ENCODE measurements at places on chromosomes 7 and 10. TPM values are rescaled to one million over a fixed set of nuclear protein-coding genes. Genes with fewer than 3 reads are reported as not detected.

Gene OR2A5
- total RNA-seq, result not detected

Gene RINT1
- total RNA-seq, result 11.8 TPM

Gene ZNF467
- total RNA-seq, result 7.9 TPM

Gene LEP
- total RNA-seq, result 25.6 TPM

Gene AFAP1L2
- 5.5 TPM for total RNA-seq

Gene PON1
- total RNA-seq, result not detected

Gene PAPOLB
- 0.06 TPM for total RNA-seq

Gene COMMD3
- total RNA-seq, result 74.8 TPM

Gene MTURN
- 27.3 TPM for total RNA-seq

DNA sequence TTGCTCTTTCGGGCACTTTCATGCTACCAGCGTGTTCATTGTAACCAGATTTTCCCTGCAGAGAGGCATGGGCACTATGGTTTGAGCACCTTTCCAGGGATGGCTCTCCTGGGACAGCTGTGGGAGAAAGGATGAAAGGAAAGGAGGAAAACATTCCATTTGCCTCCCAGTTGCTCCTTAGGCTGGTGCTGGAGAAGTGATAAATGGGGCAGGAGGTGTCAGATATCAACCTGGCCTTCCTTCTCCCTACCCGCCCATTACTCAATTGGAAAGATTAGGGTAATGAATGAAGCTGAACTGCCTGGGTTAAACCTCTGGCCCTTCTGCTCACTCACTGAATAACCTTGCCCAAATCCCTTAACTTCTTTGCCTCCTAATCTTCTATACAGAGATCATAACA is 228.4 kb downstream of the PLXNA4 start:
- DNase-seq, result no peak

DNA sequence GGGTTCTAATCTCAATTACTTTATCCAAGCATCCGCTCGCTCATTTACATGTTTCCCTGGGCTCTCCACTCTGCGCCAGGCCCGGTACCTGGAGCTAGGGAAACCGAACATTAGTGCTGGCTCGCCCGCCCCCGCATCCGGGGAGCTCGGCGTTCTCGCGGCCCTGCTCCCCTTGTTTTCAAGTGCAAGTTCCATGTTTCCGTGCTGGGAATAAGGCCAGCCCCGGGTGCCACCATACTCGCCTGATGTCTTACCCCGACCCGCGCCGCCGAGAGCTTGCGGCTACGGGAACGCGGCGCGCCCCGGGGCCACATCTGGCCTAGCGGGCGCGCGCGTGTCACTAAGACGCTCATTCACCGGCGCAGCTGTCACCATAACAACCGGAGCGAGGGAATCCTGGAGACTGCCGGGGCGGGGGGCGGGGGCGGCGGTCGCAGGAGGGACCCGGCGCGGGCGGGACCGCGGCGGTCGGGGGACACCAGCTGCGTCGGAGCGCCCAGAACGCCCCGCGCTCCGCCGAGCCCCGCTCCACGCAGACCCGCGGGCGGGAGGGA is at the start of gene NEURL1:
NEURL1 (plus strand) TSS at position 344 of the 554 bp plus-strand sequence. CDS start 683 bp downstream, outside the sequence.
- DNase-seq, result no peak

- DNase-seq, result peak; percentile 30
Measured at GRCh38 chr10:90179696-90180407, 478.5 kb downstream of the KIF20B start.

- no peak for DNase-seq
Measured at GRCh38 chr10:128054163-128054970, 71.9 kb downstream of the MKI67 start.

GRCh38 chr7:50641442-50642405 is 76.5 kb upstream of the DDC start:
- DNase-seq, result no peak

- no peak for DNase-seq
Measured at GRCh38 chr10:83262434-83262833, 876.9 kb upstream of the GHITM start.

DNA sequence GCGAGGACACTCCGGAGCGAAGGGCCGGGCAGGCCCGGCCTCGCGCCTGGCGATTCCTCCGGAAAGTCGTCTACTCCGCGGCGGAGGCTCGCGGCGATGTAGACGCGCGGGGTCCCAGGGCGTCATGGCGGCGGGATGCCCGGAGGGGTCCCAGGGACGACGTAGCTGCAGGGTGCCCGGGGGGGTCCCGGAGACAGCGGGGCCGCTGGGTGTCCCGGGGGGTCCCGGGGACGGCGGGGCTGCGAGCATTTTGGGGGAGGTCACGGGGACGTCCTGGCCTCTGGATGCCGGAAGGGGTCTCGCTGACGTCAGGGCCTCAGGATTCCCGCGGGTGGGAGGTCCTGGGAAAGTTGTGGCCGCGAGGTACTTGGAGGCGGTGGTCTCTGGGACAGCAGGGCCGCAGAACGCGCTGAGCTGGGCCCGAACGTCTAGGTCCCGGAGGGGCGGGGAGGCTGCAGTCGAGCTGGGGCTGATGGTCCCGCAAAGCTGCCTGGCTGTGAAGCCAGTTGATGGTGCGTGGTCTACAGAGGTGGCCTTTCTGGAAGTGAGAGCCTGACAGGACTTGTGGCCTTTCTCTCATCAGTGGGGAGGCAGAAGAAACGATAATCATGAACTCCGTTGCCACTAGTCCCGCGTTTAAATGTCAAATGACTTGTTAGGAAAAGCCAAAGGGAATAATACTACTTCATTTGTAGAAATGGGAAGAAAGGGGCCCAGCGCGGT is 637 bp downstream of the HSPA14 start:
- peak; percentile 41 for DNase-seq

DNA sequence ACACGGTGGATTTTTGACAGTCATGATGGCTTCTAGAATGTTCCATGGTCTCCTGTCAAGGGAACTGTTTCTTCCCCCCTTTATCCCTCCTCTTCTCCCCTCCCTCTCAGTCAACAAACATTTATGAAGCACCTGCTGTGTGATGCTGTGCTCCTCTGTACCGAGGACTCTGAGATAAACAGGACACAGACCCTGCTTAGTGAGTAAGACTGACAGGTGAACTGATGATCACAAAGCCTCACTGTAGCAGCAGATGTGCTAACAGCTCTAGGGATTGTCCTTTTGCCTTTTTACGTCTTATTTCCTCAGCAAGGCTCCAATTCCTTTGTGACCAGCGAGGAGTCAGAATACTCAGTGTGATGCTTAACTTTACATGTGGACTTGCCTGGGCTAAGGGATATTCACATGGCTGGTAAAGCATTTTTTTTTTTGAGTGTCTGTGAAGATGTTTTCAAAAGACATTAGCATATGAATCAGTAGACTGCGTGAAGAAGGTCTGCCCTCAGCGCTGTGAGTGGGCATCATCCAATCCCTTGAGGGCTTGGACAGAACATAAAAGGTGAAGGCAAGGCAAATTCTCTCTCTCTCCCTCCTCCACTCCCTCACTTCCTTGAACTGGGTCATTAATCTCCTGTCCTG is 170.1 kb downstream of the ADRA2A start:
- DNase-seq, result no peak

GRCh38 chr7:37287131-37287855 is 161.4 kb downstream of the ELMO1 start:
- no peak for DNase-seq

- no peak for DNase-seq
Measured at GRCh38 chr7:140209866-140210609, 33.3 kb upstream of the KDM7A start.

DNA sequence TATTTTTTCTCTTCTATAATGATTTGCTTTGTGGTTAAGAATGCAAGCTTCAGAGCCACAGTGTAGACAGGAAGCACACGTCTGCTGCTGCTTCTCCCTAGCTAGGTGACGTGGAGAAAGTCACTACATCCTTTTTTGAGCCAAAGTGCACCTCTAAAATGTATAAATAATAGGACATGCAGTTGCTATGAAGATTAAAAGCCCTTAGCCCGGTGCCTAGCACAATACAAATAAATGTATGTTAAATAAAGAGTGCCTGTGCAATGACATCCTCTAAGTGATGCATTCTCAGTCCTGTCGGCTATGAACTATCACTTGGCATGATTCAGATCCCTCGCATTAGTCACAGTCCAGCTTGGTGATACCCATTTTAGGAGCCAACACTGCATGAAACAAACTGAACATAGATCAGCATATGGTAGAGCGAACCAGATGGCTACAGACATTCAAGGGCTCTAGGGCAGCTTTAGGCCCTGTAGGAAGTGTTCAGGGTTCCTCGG is 4.8 kb upstream of the TRDMT1 start:
- DNase-seq, result no peak

DNA sequence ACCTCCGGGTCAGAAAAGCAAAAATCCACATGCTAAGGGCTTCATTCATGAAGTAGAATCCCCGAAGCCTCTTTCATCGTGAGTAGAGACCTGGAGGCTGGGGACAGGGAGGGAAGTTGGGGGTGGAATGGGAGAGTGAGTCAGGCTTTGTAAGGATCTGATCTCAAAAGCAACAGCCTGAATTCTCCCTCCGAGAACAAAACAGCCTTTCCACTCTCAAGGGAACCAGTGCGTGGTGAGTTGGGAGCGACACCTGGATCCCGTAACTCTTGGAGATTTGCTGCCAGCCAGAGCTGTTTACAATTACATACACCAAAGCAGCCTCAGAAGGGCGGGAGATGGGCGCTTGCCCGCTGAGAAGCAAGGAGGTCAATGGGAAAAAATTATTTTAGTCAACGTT is 10.8 kb downstream of the AFAP1L2 start:
- DNase-seq, result no peak

DNA sequence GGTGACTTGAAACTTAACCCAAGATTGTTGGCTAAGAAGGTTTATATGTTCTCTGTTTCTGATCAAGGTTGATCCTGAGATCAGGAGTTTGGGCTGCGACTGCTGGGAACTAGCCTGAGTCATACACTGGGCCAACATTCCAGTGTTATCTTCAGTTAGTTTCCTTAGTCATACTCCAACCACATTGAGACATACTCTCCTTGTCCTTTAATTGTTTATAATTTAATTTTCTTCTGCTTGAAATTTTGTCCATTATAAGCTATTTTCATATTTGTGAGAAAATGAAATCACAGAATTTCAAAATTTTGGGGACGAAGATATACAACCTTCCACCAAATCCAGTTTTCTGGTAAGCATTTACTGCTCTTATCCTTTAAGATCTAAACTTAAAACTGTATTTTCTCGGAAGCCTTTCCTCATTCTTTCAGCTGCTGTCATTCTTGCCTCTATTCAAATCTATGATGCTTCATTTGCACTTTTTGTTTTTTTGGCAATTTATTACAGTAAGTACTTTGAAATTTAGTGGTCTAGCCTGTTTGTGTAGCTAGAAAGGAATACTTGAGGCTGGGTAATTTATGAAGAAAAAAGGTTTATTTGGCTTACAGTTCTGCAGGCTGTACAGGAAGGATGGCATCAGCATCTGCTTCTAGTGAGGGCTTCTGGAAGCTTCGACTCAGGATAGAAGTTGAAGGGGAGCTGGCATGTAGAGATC is 63.4 kb upstream of the POT1 start:
- DNase-seq, result no peak

GRCh38 chr7:155285833-155286232 is 11.8 kb upstream of the INSIG1 start:
- DNase-seq, result no peak

DNA sequence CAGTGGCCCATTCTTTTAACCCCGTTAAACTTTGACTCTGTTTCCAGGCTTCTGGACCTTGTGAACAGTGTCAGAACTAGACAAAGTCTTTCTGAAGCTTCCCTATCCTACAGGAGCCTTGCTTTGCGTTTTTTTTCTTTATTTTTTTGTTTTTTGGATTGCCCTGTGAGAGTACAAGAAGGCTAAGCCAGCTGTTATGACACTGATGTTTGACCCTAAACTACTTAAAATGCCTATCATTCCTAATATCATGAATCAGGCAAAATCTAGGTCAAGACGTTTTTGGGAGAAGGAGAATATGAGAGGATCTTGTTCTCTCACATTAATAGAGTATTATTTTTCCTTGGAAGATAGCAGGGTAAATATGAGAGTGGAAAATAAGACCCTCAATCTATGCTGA is 79.8 kb downstream of the EPDR1 start:
- DNase-seq, result no peak

DNA sequence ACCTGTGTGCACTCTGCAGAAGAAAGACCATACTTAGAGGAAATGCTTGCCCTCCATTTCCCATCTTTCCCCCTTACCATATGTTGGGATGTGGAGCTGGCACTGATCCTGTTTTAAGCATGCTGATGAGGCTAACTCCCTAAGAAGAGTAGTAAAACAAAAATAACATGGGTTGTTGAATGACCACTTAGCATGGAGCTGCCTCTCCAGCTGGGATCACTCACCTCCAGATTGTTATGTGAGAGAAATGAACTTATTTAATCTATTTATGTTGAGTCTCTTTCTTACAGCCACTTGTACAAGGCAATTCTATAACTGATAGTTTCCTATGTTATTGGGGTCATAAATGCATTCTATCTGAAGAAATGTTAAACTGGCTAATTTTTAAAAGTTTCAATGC is 17.0 kb downstream of the CTTNBP2 start:
- DNase-seq, result no peak

GRCh38 chr7:73366127-73366526 is 38.2 kb downstream of the FKBP6 start:
- no peak for DNase-seq

DNA sequence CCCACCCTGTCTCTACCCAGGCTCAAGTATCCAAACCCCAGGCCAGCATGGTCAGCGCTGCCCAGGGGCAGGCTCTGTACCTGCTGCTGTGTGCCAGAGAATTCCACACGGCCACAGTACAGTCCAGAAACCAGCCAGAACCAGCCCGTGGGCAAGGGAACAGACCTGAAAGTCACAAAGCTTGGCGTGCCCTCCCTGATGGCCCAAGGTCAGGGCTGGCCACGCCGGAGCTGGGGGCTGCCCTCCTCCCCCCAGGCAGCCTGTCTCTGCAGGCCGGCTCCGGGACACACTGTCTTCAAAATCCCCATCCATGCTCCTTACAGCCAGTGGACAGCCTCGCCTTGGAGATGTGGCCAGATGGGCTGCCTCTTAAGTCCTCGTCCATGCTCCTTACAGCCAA is 78.4 kb downstream of the CTBP2 start:
- DNase-seq, result no peak

GRCh38 chr10:61486251-61486650 is 33.1 kb upstream of the TMEM26 start:
- no peak for DNase-seq

DNA sequence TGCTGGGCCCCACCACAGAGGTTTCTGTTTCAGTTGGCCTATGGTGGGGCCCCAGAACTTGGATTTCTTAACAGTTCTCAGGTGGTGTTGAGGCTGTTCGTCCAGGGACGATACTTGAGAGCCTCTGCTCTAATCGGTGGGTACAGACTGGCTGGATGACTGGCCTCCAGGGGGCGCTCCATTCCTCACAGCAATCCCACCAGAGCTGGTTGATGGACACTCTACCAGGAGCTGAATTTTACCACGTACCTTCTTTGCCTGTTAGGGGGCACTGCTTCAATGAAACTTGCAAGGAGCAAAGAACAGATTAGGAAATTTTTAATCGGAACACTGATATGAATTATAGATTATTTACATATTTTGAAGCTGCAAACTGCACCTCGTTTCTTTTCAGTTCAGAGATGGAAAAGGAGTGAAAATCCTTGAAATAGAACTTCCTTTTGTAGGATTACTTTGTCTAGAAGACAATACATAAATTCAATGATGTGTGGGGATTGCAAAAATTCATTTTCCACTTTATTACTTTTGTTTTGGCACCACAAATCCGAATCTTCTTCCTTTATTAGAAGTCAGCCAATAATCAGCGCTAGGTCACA is 44.8 kb downstream of the KBTBD2 start:
- peak; percentile 89 for DNase-seq

GRCh38 chr7:158869876-158870275 is 13.5 kb downstream of the DYNC2I1 start:
- DNase-seq, result no peak

GRCh38 chr10:2772816-2773631 is 294.3 kb upstream of the PFKP start:
- no peak for DNase-seq

GRCh38 chr7:103297837-103298179 is 573 bp downstream of the PMPCB start:
- DNase-seq, result no peak

- no peak for DNase-seq
Measured at GRCh38 chr7:82051601-82052000, 281.8 kb upstream of the HGF start.

Measured in left cardiac atrium (tissue), 4 donors.